ENCODE measurements at places on chromosomes 6 and 20.

DNA sequence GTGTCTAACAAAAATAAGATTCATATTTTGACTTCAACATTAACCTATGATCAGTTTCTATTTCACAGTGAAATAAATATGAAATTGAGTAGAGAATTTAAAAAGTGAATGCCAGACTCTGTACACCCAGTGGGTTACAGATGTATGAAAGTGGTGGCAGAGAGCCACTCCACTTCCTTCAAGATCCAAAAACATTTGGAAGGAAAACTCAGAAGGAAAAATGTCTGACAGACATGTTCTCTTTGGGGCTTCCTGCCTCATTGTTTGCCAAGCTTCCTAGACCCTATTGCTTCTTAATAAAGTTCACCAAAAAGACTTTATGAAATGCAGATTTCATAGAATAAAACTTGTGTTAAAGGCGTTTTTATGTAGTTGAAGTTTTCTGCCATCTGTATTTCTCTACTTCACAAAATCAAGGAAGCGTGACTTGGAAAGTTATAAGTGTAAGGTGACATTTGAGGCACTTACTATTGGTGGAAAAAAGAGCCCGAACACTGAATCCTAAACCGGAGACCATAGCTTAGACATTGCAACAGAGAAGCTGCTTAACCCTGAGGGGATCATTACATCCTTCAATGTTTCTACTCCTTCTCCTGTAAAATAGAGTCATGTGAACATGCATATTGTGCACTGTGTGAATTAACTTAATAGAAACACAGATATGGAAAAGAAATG, 12.8 kb downstream of the HMGCLL1 start:
- no peak for DNase-seq

DNA sequence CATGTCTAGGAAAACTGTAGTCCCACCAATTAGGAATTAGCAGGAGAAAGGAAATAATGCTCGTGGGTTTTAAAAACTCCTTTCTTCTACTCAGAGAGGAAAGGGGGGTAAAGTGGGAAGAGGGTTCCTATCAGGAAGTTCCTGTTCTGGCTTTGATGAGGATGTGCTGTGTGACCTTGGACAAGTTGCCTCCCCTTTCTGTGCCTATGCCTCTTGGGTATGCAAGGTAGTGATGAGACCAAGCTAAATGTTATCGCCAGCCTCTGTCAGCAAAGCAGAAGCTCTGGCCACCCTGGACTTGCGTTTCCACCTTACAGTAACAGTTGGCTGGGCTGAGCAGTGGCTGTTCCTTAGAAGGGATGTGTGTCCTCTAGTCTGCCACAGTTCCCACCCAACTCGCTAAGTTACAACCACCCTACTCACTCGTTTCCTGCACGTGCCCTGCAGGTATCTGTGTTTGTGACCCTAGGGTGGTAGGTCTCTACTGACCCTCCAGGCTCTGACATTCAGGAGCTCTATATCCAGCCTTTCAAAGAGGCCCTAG, 110.0 kb downstream of the PREX1 start:
- no peak for DNase-seq

DNA sequence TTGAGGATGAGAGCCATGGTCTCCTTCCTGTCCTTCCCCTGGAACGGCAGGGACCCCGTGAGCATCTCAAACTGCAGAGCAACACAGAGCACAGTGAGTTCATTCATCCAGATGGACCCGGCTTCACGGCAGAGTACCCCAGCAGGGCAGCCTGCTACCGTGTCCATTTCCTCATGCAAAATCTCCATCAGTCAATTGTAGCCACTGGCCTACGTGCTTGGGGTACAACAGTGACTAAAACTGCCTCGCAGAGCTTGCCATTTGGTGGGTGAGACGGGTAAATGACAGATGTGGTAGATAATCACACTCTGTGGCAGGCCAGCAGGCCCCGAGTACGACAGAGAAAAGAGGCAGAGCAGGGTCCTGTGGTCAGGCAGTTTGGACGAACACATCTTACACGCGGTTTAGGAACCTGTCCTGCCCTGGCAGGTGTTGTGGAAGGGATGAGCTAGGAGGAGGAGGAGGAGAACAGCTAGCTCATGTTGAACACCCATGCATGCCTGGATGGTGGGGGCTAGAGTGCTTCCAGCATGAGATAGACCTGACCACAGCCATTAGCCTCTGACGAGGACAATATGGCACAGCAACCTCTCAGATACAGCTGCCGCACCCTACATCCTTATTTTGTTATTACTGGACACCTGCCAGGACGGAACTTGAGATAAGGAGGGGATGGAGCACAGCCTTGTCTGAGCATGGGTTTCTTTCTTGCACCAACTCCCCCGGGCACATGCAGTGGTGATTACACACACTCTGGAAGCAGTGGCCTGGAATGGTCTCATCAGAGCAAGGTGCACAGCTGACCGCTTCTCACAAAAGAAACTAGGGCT, 95.6 kb downstream of the RAMACL start:
- DNase-seq = no peak

- DNase-seq = no peak
These were observed 866.7 kb upstream of the GJE1 start for GRCh38 chr6:141265756-141266623.

DNA sequence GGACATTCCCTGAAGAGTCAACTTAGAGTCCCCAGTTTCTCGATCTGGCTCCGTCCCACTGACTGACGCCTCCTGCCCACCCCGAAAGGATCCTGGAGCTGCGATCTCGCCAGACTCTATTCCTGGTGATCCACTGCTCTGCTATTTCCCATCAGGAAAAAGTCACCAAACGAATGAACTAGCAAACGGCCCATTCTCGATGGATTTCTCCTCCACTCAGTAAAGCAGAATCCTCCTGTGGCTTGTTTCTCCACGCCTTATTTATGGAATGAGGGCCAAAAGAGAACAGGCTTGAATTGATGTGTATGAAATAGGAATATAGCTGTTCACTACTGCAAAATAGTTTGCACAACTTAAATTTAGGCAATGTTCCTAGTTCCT, 5.4 kb downstream of the NKX2-4 start:
- DNase-seq = no peak

GRCh38 chr6:156943816-156944215, 166.6 kb downstream of the ARID1B start:
- DNase-seq = no peak

GRCh38 chr6:104768906-104769305, 90.8 kb downstream of the HACE1 start:
- DNase-seq = no peak

DNA sequence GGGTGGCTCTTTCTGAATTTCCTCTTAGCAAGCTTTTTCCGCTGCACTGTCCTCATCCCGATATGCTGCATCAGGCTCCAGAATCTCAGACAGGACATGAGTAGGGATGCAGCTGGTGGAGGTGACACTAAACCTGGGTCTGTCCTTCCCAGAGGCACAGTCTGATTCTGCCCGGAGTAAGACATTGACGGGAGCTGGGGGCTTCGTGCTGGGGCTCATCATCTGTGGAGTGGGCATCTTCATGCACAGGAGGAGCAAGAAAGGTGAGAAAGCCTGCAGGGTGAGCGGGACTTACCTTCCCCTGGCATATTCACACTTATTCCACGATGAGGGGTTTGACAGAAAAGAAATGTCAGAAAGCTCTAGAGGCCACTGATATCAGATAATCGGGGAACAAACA, 9.8 kb downstream of the HLA-DPB1 start:
- DNase-seq = no peak

DNA sequence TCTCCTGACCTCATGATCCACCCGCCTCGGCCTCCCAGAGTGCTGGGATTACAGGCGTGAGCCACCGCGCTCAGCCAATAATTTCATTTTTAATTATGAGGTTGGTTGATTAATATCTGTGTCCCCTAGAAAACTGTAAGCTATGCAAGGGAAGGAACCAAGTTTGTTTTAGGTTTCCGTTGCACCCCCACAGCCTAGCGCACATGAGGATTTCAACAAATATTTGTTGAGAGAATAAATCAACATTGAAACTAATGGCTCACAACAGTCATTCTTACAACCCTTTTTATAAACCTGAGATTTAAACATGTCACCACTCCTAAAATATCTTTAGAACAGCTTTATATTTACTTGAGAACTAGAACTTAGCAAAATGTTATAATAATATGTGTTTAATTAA, 114.0 kb upstream of the CARMIL1 start:
- DNase-seq = no peak

GRCh38 chr6:141484711-141485110, 648.0 kb upstream of the GJE1 start:
- DNase-seq = peak; percentile 32

GRCh38 chr6:105790635-105791034, 295.5 kb upstream of the PRDM1 start:
- no peak for DNase-seq

DNA sequence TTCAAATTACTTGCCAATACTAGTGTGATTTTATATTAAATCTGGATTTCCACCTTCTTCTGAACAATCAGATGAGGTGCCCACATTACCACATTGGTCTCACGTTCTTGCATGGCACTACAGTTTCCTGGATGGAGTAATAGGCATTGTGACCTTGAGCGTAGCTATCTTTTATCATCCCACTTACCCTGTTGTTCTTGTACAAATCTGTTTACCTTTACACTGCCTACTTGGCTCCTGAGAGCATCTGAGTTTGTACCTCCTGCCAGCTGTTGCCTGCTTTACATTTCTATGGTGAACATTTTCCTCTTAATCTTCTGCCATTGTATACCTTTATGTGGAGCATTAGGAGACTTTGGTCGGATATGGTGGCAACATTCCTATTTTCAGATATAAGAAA, 90.7 kb downstream of the AKAP7 start:
- no peak for DNase-seq

- DNase-seq = no peak
These were observed 970.5 kb downstream of the EYS start for GRCh38 chr6:64736421-64736950.

DNA sequence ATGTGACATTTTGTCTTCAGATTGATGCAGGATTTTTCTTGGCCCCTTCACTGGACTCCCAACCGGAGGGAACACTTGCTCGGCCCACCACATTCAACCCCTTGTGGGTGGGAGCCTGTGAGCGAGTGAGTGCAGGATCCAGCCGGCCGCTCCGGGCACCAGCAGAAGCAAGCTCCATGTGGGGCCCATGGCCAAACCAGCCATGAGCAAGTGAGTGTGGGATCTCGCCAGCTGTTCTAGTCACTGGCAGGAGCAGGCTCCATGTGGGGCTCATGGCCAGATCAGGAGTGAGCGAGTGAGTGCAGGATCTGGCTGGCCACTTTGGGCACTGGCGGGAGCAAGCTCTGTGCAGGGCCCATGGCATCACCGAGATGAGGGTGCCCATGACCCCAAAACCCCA, 42.6 kb downstream of the OSTM1 start:
- no peak for DNase-seq

DNA sequence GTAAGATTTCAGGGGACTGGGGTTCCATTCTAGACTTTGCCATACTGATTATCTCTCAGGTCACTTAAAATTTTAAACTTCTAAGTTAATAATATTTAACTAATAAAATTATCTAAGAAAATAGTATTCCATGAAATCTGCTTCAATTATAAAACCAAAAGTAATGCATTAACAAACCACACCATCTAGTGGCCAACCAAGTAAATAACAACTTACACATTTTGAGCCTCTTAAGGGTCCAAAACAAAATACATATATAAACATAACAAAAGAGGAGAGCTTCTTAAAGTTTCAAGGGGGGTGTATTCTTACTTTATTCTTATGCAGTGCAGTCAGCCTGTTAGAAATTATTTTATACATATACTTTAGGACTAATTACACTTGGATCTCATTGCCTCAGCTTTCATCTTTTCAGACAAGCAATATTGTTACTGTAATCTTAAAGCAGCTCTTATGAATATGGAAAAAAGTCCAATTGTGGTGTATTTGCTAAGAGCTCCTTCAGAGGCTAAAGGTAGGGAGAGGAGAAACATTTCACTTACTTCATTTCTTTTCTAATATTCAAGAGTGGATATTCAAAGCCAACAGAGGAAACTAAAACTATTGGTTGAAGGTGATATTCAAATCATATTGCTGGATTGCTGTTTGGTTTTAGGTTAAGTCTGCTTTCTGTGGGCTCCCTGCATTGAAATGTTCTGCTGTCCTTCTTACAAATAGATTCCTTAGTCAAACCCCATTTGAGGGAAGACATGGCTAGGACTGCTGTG, 199.7 kb upstream of the SIM1 start:
- DNase-seq = peak; percentile 3

DNA sequence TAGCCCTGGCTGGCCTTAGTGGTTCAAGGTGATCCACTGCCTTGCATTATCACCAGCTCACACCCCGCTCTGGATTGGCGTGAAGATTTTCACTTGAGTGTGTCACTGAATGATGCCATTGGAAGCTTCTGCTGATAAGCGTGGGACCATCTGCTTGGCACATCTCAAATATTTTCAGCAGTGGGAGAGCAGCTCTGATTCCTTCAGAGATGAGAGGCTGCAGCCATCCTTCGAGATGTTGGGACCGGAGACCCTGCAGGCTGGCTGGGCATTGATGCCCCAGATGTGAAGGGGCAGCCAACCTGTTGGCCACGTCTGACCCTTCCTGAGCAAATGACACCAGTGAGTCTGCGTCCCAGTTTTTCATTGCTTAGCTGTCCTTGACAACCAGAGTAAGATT, at the start of gene MAS1:
TSS of gene MAS1 (plus strand) at position 197 of the 400 bp plus-strand sequence. CDS start 15,968 bp downstream, outside the sequence.
- no peak for DNase-seq

Measured in GM06990 (cell line).